ENCODE measurements at places on chromosomes 3 and 15.

- no peak for DNase-seq
These were observed 678 bp upstream of the TFG start for GRCh38 chr3:100708644-100708988.

DNA sequence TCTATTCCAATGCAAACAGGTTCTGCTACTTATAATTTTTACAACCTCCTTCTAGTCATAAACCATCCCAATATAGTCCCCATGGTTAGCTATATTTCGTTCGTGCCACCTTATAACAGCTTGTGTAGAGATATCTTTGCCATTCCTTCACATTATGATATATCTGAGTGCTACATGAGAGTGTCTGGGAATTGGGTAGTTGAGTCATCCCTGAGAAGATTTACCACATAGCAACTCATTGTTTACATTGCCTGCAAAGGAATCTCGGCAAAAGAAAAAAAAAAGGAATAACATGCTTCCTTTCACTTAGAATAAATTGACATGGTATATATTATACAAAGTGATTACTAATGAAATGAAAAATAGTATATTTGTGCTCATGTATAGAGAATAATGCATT, 86.0 kb upstream of the VGLL3 start:
- no peak for DNase-seq

GRCh38 chr3:47949979-47950378, 66.2 kb downstream of the MAP4 start:
- DNase-seq, result no peak

- DNase-seq, result no peak
These were observed 48.6 kb upstream of the ARL8B start for GRCh38 chr3:5073374-5074085.

DNA sequence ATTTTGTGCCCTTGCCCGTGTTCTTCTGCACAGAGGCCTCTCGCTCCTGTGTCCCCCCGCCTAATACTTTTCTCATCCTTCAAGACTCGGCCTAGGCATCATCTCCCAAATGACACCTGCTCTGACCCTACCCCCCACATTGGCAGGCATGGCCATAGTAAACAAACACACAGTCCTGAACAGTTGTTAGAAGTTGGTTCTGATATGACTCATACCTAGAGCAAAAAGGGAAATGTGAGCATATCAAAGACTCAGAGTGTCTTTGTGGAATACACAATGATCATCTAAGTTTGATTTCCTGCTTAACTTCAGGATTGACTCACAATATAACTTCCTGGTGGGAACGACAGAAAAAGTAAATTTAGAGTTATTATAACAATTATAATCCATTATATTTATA, 120.5 kb downstream of the POLR2M start:
- DNase-seq, result no peak

- DNase-seq, result no peak
These were observed 31.1 kb downstream of the PTPN23 start for GRCh38 chr3:47411696-47412452.

DNA sequence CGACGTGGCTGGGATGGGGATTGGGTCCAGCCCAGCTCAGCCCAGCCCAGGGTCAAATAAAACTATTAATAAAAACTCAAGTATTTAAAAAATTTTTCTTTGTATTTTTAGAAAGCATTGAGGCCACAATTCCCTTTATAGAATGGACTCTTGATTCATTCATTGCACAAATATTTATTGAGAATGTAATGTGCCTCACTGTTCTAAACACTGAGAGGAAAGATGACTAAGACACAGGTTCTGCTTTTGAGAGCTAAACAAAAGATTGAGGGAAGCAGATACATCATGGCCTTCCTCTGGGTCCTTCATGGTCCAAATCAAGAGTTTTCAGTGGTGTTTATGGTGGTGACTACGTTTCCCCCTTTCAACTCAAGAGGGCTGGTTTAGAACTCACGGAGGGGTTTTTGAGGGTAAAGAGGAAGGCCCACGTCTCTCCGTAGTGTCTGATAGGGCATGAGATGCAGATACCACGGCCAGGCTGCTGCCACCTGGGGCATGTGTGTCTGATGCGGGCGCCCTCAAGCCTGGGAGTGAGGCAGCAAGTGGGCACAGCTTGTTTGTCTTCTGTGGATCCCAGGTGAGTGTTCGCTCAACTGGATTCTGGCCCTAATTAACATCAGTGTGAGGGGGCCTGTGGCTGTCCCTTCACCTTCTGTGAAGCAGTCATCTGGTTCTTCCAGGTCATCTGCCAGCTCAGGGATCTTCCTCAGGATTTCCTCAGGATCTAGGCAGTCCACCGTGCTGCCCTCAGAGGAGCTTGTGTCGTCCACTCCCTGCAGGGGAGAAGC, 73.5 kb upstream of the SCN5A start:
- no peak for DNase-seq

GRCh38 chr3:102329561-102329960, 105.3 kb upstream of the ZPLD1 start:
- DNase-seq, result no peak

- no peak for DNase-seq
These were observed 378.3 kb upstream of the RGMA start for GRCh38 chr15:93467337-93467736.

GRCh38 chr15:42101861-42102260, 7.5 kb upstream of the PLA2G4D start:
- DNase-seq, result no peak

DNA sequence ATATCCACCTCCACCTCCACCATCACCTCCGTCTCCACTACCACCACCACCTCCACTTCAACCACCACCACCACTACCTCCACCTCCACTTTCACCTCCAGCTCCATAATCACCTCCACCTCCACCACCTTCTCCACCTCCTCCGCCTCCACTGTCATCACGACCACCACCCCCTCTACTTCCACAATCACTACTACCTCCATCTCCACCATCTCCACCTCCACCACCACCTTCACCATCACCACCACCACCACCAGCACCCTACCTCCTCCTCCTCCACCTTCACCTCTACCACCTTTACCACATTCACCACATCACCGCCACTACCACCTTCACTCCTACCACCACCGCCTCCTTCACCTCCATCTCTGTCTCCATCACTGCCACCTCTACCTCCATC, 435.7 kb downstream of the MCTP2 start:
- no peak for DNase-seq

DNA sequence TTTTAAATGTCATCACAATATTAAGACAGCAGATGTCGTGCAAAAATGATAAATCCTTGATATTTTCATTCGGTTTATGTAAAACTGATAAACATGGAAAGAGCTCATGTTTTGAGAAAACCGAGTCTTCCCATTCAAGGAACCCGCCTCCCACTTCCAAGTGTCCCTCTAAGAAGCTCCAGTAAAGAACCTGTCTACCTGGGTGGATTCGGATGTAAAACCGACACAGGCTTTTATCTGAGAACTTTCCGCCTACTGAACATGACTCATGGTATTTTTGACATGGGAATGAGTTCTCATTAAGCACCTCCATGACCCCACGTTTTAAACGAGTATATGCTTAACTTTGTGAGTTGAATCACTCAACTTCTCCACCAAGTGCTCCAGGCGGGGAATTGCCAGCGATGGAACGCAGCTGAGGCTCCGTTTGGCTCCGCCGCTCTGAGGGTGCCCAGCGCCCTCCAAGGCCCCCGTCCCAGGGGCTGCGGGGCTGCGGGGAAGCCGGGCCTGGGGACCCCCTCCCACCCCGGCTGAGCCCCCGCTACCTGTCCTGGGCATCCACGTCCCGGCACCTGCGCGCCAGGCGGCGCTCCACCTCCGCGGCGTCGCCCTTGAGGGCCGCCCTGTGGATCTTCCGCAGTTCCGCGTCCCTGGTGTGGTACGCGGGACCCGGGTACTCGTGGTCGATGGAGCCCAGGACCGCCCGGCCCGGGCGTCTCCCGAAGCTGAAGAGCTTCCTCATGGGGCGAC, 119.9 kb downstream of the LMLN start:
- DNase-seq, result no peak

GRCh38 chr3:122992676-122993075, 34.9 kb downstream of the SEMA5B start:
- DNase-seq, result no peak

DNA sequence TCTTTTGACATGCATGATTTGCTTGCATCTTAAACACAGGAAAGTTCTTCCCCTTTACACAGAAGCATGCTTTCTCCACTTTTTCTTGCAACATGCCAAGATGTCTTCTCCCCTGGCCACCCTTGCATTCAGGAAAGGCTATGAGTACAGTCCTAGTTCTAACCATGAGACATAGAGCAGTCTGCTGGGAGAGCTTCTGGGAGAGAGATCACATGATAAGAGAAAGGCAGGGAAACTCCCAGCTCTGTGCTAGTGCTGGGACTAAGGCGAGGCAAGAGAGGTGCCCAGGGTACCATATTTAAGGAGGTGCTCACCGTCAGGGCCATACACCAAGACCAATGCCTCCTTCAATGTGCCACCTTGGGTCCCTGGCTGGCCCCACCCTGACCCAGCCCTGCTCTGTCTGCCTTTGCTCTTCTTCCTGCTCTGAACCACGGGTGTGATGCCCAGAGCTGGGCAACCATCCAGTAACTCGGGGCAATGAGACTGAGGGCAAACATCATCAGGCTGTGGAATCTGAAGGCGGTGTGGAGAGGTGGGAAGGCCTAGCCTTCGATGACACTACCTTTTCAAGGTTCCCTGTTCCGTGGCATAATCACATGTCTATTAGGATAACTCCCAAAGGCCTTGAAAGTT, 77.4 kb upstream of the PRR20G start:
- no peak for DNase-seq

DNA sequence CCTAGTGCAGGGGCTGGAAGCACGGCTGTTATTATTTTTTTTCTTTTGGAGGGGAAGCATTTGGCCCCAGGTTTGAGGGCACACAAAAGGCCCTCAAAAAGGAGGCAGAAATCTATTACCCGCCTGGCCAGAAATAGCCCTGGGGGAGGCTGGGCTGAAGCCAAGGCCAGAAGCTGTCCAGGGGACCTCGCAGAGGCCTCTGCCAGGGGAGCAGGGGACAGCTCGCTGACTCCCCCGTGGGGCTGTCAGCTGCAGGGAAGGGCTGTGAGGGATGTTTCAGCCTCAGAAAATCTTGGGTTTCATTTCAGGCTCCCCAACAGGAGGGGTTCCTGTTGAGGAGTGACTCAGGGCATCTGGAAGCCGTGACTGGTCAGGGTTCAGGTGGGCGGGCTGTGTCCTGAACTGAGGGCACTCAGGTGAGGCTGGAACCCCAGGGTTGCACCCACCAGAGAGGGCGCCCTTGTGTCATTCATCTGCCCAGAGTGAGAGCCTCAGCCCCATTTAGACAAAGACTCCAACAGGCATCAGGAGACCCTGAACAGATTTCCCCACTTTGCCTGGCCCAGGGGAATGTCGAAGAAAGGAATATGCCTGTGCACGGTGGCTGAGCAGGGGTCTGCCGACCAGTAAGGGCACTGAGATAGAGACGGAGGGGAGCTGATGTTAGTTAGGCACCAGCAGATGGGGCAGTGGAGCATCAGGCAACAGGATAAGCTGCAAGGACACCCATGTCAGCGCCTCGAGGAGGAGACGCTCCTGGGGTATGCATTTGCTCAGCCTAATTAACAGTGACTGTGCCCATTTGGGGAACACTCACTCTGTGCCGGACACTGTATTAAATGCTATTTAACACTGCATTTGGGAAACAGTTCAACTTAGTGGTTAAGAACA, 43.5 kb upstream of the SLC6A11 start:
- DNase-seq, result no peak

- DNase-seq, result no peak
These were observed 881.5 kb downstream of the VGLL3 start for GRCh38 chr3:86109434-86109833.

- DNase-seq, result no peak
These were observed 624 bp downstream of the BRK1 start for GRCh38 chr3:10116138-10116460.

- DNase-seq, result no peak
These were observed 392.8 kb downstream of the TIGIT start for GRCh38 chr3:114686621-114687020.

- DNase-seq, result no peak
These were observed 121.6 kb upstream of the VEPH1 start for GRCh38 chr3:157624801-157625200.

DNA sequence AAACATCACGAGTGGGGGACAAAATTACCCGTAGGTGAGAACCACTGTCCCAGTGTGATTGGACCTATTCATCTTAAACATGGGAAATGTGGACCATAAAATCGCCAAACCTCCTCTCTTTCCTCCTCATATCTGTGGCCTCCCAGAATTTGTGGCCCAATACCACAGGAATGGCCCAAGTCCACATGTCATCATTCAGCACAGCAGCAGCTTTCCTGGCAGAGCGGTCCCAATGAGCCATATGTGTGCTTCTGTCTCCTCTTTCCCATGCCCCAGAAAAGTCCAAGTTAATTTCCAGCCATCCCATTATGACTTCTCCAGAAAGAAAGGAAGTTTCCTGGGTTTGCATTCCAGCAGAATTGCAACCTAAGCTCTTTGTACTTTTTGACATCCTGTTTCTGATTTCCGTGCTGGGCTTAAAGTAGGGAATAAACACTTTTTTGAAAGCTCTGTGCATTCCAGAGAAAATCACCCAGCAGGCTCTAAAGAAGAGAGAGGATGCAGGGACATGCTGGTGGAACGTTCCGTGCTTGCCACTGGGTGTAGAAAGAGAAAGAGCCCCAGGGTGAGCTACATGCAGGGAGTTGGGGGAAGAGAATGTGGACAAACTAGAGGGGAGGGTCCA, 259.4 kb upstream of the PROK2 start:
- DNase-seq, result no peak

DNA sequence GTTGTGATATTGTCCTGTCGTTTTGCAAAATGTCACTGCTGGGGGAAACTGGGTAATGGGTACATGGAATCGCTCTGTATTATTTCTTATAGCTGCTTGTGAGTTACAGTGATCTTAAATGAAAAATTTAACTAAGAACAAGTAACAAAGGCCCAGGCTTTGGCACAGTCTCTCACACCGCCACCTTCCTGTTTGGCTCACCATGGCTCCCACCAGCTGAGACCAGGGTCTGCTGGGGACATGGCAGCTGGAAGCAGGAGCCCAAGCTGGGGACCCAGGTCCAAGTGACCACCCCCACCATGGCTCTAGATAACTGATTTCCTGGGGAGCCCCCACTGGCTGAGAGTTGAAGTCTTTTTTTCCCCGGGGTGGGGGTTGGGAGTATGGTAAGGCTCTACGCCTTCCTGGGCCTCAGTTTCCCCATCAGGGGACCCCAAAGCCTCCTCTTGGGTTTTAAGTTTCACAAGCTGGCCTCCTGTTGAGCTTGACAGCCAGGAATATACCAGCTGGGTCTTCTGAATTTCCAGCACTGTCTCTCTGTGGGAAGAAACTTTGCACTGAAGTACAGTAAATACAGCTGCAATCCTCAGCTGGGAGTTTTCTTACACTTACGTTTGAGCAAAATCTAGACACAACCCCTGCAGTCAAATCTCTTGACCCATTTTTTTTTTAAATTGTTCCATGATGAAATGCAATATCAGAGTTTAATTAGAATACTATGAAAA, 26.1 kb downstream of the ABTB1 start:
- no peak for DNase-seq

- DNase-seq, result no peak
These were observed 12.4 kb downstream of the ZNF710 start for GRCh38 chr15:90013503-90013937.
